Fibroblast of mammary gland (primary cell): ENCODE measurements at places on chromosomes 11 and 22.

DNA sequence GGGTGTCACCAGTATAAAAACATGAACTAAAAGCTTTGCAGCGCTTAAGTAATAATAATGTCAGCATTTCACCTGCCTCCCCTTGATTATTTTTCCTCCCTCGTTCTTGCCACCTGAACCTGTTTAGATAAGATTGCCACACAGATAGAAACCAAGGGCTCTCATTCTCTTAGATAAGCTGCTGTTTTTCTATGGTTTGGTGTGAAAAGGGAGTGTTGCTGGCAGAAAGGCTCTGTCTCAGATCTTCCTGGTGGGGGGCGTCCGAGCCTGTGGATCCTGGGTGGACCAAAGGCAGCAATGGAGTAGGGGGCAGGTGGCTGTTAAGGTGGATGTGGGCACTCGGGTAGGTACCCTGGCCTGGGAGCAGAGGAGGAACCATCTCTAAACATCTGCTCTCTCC, 147.5 kb downstream of the ST3GAL4 start:
- no peak for DNase-seq

DNA sequence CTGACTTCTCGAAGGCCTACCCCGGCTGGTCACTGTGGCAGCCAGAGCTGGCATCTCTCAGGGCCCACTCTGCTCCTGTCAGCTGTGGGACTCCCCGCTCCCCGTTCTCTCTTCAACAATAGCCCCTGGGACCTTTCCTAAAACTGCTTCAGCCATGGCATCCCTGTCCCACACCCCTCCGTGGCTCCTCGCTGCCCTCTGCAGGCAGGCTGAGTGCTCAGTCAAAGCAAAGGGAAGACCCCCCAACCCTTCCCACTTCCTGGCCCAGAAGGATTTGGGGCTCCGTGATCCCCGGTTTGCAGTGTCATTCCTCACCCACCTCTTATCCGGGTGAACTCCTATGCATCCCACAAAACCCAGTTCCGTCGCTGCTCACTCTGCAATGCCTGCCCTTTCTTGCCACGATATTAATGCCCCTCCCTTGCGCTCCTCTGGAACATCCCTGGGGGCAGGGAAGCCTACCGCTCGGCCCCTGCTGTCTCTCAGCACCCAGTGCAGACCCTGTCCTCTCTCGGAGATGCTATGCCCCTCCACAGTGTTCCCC, 1.6 kb upstream of the TH start:
- DNase-seq = no peak

GRCh38 chr11:38448284-38448683, 1850.2 kb upstream of the RAG2 start:
- DNase-seq = peak; percentile 10

- no peak for DNase-seq
Observed at GRCh38 chr11:86261328-86261727, 16.8 kb downstream of the EED start.

DNA sequence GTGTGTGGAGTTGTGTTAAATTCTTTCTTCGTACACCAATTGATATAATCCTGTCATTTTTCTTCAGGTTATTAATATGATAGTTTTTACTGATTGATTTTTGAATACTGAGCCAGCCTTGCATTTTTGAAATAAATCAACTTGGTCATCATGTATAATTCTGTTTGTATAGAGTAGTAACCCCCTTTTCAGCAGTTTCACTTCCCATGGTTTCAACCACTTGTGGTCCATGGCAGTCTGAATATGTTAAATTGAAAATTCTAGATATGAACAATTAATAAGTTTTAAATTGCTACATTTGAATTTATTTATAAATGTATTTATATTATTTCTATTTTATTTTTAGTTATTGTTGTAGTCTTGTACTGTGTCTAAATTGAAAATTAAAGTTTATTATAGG, 32.6 kb downstream of the MS4A6A start:
- no peak for DNase-seq

DNA sequence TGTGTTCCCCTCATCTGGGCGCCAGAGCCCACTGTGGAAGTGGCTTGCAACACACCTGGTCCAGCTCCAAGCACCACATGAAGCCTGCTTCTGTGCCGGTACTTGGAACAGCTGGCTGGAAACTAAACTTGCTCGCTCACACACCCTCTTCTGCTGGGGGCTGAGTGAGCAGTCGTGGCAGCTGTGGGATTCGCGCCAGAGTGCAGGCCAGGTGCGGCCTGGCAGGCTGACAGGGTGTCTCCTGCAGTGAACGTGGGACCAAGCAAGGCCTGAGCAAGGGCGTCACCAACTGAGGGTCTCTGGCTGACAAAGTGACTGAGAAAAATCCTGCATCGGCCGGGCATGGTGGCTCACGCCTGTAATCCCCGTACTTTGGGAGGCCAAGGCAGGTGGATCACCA, 15.2 kb downstream of the SMC1B start:
- DNase-seq = no peak

- DNase-seq = no peak
Observed at GRCh38 chr11:57615308-57615707, 17.8 kb downstream of the SERPING1 start.

DNA sequence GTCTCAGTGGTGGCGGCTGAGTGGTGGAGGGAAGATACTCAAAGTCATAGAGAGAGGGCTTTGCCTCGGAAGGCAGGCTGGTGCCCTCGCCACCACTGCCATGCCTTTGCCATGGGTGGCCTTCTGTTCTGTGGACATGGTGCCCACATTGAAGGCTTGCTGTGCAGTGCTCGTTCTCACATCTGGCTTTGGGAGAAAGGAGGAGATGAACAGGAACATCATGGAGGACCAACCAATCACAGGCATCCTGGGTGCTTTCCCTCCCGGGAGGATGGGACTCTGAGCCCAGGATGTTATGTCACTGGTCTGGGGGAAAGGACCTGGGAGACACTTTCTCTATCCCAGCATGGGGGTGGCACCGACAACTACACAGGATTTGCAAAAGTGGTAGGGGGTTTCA, 82.3 kb upstream of the NARS2 start:
- DNase-seq = no peak

DNA sequence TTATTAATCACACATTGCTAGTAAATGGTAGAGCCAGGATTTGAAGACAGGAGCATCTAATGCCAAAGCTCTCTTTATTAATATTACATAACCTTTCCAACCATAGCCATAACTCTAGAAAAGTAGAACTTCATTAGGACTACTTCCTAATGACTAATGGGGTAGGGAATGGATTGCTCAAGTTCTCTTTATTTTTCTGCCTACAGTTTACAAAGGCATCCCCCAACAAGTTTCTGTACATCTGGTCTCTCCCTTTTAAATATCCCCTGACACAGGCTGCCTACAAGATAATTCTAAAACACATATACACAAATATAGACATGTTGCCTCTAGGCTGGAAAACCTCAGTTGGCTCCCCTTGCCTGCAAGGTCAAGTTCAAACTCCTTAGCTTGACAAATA, 534.9 kb downstream of the SOX6 start:
- no peak for DNase-seq

DNA sequence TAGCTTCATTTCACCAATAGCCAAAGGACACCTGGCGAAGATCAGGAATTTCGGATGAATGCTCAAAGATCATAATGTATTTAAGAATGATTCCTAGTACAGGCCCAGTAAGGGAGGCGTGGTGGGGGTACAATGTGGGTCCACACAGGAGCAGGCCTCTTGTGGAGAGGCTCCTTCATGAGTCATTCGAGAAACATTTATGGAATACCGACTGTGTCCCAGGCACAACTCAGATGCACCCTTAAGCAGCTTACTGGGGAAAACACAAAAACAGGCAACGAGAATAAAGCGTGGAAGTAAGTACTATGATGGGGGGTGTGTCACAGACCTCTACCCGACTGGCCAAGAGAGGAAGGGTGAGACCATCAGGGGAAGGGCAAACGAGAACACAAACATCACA, 44.5 kb downstream of the SMCO4 start:
- peak; percentile 25 for DNase-seq

GRCh38 chr11:36619502-36619901, 21.5 kb upstream of the RAG2 start:
- DNase-seq = no peak

DNA sequence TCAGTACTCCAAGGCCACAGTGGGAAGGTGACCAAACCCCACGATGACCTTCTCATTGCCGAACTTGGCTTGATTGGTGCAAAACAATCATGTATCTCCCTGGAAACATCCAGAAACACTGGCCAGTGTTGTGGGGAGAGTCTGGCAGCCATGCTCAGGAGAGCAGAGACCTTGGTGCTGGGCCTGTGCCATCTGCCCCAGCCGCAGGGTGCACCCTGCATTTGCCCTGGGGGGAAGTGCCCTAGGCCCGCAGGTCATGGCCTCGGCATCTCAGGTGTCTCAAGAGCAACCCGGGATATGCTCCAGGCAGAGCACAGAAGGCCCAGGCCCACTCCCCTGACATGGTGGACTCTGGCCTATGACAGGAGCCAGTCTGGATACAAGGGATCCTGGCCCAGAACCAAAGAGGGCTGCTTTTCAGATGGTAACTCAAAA, 23.7 kb downstream of the ARVCF start:
- no peak for DNase-seq

DNA sequence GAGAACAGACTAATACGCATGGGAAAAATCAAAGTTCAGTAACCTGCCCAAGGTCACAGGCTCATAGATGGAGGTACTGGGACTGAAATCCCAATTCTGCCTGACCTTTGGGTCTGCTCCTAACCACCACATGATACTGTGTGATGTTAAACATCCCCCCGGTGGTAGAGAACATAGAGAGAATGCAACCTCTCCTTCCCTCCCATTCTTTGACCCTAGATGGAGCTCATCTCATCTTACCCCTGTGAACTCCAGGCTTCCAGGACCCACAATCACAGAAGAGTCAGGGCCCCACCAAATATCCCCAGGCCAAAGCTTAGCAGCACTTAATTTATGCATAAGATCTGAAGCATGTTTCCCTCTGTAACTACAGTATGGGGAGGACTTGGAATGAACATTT, 198.5 kb downstream of the MYO18B start:
- DNase-seq = no peak

GRCh38 chr11:118921929-118922744, 3.6 kb downstream of the BCL9L start:
- peak; percentile 74 for DNase-seq

- DNase-seq = peak; percentile 56
Observed at GRCh38 chr11:45333001-45333971, 47.1 kb upstream of the SYT13 start.

DNA sequence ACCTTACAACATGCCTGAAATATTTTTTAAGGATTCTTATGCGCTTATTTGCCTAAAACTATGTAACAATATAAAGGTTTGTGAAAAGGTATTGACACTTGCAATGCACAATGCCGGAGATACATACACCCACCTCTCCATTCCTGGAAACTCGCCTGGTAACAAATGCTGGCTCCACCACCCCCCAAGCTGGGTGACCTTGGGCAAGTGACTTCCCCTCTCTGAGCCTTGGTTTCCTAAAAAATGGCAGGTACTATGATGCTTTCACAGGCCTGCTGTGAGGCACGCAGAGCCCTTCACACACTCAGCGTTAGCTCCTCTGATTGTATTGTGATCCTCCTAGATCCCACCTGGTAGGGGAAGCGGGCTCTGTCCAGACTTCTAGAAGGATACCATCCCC, 2.3 kb downstream of the GAL3ST1 start:
- no peak for DNase-seq

- DNase-seq = peak; percentile 43
Observed at GRCh38 chr11:73916435-73916834, 34.4 kb upstream of the DNAJB13 start.

GRCh38 chr11:575313-575995, 816 bp upstream of the PHRF1 start:
- DNase-seq = no peak

DNA sequence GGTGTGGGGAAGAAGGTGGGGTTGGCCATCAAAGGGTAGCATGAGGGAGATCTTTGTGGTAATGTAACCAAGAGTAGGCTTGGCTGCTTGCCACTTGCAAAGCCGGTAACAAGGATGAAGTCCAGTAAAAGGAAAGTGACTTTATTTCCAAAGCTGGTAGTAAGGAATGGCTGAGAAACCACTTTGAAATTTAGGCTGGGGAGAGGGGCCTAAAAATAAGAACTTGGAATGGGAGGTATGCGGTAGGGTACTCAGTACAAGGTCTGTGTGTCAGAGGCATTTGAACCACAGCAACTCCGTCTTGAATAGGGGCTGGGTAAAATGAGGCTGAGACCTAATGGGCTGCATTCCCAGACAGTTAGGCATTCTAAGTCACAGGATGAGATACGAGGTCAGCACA, 216.0 kb upstream of the ISX start:
- DNase-seq = no peak

- peak; percentile 46 for DNase-seq
Observed at GRCh38 chr11:35276396-35277145, 137.6 kb downstream of the CD44 start.

DNA sequence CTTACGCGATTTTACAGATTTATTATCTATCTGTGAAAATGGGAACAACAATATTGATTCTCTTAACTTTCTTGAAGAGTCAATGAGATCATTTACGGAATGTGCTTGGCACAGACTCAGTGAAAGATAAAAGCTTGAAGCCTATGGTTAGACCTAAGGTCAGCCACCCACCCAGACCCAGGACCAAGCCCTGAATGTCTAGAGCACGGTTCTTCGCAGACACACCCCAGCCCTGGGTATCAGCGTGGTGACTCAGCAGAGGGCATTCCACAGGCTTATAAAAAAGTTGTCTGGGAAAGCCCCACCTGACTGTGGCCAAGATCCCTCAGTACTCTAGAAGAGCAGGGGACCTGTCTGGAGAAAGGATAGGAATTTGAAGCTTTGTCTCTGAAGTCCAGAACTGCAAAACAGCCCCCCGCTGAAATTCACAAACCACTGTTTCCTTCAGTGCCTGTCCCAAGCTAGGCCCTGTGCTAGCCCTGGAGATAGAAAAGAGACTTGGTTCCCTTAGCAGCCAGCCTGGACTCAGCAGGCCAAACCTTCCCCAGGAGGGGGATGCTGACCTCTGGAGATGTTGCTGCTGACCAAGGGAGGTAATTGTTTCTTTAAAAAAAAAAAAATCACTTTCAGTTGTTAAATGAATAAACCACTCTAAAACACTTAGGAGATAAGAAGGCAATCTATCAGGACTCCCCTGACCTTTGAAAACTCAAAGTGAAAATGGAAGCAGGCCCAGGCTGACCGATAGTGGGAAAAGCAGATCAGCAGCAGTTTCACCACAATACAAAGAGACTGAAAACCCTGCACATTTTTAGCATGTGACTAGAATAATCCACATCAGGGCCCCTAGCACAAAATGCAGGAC, 114.0 kb downstream of the ABTB2 start:
- peak; percentile 51 for DNase-seq

GRCh38 chr11:28673691-28674432, 565.7 kb downstream of the METTL15 start:
- DNase-seq = peak; percentile 78

DNA sequence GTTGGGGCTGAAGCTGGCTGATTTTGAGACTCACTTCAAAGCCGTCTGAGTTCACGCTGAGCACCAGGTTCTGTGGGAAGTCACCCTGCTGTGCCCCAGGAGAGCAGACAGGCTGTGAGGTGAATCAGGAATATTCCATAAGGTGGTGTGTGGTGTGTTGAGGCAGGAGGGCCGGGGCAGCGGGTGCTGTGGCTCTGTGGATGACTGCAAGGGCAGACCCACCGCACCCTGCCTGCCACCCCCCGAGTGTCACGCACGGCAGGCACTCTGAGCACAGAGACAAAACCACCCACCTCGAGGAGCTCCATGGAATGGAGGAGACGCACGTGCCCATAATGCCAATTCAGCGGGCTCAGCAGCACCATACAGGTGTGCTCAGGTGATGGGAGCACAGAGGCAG, 147.8 kb downstream of the PKNOX2 start:
- DNase-seq = no peak
